ENCODE measurements at places on chromosomes 11 and 22.

GRCh38 chr11:77510095-77510494, 36.2 kb upstream of the PAK1 start:
- DNase-seq = no peak

GRCh38 chr11:132064987-132065620, 694.7 kb downstream of the NTM start:
- DNase-seq = peak; percentile 66

GRCh38 chr11:111429066-111429506, 50.0 kb upstream of the POU2AF1 start:
- DNase-seq = peak; percentile 91

DNA sequence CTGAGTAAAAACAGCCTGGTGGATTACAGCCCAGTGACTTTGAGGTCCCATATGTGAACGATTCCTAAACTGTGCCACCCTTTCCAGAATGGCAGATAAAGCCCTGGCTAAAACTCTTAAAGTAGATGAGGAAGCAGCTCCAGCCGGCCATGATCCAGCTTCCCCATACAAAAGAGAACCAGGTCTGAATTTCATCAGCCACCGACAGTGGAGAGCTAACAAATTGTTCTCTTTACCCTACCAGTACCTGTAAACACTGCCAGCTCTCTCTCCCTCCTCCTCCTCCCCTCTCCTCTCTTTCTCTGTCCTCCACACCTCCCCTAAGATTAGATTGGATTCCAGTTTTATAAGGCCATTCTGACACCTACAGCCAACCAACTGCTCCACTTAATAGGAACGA, 176.9 kb downstream of the DSCAML1 start:
- peak; percentile 3 for DNase-seq

DNA sequence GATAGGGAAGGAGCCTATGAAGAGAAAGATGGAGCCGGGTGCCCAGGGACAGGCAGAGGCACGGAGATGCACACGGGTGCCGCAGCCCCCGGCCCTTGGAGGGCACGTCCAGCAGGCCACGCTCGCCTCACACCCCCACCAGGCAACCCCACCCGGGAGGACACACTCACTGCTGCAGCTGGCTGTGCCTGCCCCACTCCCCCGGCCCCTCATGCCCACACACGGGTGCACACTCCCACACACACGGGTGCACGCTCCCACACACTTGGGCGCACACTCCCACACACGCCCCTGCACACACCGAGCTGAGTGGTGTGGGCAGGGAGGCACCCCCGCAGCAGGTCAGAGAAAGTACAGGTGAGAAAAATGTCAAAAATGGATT, 1.1 kb downstream of the MOB2 start:
- DNase-seq = no peak

Measured in inflammatory macrophage treated with lipopolysaccharide for 1 hour (primary cell).